ENCODE measurements at places on chromosomes 12 and 14.

- no peak for DNase-seq
Measured at GRCh38 chr12:65090461-65090860, 30.6 kb downstream of the WIF1 start.

DNA sequence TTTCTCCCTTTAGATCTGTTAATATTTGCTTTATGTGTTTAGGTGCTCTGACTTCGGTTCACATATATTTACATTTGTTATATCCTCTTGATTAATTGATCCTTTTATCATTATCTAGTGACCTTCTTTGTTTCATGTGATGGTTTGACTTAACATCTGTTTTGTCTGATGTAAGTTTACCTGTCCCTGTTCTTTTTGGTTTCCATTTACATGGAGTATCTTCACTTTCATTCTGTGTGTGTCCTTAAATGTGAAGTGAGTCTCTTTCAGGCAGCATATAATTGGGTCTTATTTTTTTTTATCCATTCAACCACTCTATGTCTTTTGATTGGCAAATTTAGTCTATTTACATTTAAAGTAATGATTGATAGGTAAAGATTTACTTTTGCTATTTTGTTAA, 24.2 kb downstream of the TRMT5 start:
- no peak for DNase-seq

- DNase-seq, result no peak
Measured at GRCh38 chr14:83533734-83534133, 1996.2 kb upstream of the FLRT2 start.

GRCh38 chr14:94056579-94057308, 24.3 kb downstream of the DDX24 start:
- no peak for DNase-seq

DNA sequence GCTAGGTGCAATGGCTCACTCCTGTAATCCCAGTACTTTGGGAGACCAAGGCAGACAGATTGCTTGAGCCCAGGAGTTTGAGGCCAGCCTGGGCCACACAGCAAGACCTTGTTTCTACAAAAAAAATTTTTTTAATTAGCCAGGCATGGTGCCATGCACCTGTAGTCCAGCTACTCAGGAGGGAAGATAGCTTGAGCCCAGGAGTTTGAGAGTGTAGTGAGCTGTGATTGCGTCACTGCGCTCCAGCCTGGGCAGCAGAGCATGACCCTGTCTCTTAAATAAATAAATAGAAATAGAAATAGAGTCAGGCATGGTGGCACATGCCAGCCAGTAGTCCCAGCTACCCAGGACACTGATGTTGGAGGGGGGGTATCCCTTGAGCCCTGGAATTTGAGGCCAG, 36.7 kb upstream of the CLIP1 start:
- DNase-seq, result no peak

DNA sequence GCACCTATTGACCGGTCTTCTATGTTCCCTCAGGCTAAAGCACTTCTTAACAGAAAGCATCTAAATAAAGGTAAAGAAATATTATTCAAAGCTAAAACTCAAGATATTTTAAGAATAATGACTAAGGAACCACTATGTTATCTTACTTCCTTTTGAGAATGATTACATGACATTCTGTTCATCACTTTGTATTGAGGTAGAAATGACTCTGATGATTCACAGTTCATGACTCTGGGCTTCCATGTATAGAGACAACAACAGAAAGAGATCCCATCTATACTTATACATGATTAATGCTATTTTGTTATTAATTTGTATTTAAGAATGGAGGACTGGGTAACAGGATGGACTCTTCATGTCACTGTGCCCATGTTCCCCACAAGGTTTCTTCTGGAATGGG, 218.3 kb upstream of the OR4E1 start:
- no peak for DNase-seq

- DNase-seq, result peak; percentile 12
Measured at GRCh38 chr12:122584177-122584863, 57.3 kb downstream of the KNTC1 start.

DNA sequence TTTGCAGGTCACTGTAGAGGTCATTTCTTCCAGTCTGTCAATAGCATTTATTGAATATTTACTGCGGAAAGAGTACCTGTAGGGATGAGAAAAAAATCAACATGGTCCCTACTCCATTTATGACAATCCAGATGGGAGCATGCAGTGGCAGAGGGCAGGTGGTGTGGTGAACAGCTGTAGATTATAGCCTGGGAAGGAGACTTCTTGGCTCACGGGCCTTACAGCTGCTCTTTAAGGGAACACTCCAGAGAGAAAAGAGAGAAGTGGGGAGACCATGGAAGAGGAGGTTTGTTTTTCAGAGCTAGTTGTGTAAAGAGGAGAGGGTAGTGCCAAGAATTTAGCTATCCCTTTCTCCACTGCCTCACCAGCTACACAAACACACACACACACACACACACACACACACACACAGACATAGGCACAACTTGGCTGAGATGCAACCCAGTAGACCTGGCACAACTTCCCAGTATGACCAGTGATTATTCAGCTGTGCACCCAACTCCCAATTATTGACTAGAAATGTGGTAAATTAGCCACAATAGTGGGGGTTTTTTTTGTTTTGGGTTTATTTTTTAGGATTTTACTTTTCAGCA, 41.0 kb downstream of the GPHB5 start:
- DNase-seq, result no peak

DNA sequence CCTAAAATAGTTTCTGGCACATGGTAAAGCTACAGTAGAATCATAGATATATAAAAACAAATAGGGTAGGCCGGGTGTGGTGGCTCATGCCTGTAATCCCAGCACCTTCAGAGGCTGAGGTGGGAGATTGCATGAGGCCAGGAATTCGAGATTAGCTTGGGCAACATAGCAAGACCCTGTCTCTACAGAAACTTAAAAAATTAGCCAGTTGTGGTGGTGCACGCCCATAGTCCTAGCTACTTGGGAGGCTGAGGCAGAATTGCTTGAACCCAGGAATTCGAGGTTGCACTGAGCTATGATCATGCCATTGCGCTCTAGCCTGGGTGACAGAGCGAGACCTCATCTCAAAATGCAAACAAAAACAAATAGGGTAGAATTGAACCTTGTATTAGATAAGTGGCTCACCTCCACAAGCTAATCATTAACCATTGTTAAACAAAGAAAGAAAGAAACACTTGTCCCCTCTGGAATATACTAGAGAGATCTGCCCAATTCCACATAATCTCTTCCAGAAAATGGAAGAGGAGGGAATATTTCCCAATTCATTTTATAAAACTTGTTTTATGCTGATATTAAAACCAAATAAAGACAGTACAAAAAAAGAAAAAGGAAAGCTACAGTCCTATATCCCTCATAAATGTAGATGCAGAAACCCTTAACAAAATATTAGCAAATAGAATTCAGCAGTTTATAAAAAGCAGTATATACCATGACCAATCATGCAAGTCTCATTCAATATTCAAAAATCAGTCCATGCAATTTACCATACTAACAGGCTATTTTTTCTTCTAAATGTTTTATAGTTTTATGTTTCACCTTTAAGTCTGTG, 22.7 kb upstream of the DHRS2 start:
- DNase-seq, result no peak

- no peak for DNase-seq
Measured at GRCh38 chr12:93530358-93530757, 42.1 kb upstream of the SOCS2 start.

GRCh38 chr12:15735837-15736615, 53.2 kb downstream of the EPS8 start:
- no peak for DNase-seq

DNA sequence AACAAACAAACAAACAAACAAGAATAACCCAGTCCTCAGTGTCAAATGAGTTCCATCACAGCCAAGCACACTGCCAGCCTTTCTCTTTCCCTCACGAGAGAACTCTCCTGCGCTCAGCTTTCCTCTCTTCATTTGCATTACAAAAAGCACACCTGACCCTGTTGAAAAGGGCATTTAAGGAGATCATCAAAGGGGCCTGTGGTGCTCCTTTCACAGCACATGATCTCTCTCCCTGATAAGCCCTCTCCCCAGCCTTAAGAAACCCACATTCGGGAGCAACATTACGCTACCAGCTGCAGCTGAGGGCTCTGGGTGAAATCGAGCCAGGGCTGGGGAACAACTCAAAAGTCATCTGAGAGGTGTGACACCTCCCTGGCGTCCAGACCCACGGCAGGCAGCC, 165.6 kb upstream of the TMCC3 start:
- DNase-seq, result no peak

- DNase-seq, result peak; percentile 5
Measured at GRCh38 chr12:40032433-40033241, 73.2 kb downstream of the SLC2A13 start.

- DNase-seq, result peak; percentile 92
Measured at GRCh38 chr12:66144791-66145754, 14.5 kb upstream of the LLPH start.

DNA sequence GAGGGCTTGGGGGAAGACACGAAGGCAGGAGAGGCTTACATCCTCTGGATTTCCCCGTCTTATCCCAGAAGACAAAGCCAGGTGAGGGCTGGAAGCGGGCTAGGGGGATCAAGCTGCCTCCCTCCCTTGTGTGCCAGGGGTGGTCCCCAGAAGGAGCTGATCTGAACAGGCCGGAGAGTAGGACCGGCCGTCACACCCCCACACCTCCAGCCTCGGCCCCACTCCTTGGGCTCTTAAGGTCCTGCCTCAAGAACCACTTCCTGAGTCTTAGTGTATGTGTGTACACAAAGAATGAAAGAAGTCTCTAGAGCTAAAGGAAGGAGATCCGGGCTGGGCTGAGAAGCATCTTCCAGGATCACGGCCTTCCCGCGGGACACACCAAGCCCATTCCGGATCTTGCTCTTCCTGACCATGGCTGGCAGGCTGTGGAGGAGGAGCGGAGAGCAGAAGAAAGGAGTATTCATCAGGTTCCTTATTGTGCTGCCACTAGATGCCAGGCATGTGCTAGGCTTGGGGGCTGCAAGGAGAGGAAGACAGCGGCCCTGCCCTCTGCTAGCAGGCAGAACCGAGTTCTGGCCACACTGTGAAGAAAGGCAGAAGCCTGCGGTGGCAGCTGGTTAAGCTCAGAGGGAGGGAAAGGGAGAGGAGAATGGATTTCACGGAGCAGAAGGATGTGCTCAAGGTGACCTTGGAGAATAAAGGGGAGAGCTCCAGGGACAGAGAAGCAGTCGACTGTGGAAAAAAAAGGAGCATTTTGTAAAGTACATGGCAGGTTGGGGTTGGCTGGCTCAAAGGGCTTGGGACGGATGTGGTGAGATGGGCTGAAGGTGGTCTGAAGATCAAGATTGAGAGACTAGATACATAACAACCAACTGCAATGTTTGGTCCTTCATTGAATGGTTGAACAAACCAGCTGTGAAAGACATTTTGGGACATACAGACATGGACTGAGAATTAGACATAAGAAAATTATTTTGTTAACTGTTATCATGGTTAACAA, 1.3 kb upstream of the CD63 start:
- peak; percentile 68 for DNase-seq

- no peak for DNase-seq
Measured at GRCh38 chr14:32121948-32122347, 44.8 kb downstream of the ARHGAP5 start.

DNA sequence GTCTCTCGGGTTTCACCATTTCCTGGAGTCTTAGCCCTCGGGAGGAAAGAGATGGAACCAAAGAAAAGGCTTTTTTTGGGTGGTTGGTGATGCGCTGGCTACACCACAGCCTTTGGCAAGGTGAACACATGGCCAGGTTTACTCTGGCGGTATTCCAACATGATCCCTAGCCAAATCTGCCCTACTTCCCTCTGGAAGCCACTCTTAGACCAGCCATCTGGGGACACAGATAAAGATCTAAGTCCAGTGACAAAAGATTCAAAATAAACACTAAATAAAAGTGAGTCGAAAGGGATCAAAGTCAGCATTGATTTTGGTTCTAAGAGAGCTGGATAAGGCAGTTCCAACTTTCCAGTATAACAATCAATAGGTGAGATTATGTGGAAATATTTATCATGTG, 694.5 kb downstream of the VRK1 start:
- DNase-seq, result no peak

GRCh38 chr12:112543751-112544150, 125.0 kb downstream of the PTPN11 start:
- no peak for DNase-seq

DNA sequence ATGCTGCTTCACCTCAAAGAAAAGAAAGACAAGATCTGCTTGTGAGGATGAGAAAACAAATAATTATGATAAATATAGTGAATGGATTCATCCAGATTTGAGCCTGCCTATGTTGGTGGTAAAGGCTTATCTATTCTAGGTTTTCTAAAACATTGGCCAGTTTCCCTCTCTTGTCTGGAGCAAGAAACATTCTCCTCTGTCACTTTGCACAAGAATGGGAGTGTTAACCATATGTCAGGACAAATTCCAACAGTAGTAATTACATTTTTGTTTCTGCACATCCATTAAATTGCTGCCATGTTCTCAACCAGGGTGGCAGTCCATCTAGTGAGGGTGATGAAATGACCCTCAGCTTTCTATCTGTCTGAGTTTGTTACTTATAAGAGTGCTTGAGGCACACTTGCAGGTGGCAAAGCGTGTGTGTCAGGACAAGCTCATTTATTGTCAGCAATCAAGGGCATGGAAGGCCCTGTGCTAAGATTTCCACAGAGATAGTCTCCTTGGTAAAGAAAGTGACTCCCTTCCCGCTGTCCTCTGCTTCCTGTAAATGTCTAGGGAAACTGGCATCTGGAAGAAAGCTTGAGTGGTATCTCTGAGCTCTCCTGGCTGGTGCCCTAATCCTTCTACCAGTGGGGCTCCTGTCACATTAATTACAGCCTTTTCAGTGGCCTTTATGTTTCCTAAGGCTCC, 502.1 kb upstream of the FLRT2 start:
- no peak for DNase-seq

GRCh38 chr12:46384451-46385309, 12.1 kb upstream of the SLC38A2 start:
- DNase-seq, result peak; percentile 62

DNA sequence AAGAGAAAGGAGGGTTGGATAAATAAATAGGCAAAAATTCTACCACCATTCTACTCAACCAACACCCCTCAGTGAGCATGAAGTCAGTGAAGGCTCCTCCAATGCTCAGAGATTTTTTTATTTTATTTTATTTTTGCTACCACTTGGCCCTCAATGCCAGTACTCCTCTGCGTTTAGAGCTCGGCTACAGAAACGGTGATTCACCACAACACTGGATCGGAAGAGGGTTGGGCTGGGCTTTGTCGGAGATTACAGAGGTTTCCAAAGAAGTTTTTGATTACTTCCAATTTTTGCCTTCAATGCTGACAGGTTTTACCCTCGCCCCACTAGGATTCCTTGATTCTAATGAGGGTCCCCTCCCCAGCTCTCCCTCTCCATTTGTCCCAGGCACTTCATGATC, 1027.2 kb upstream of the TMEM132C start:
- no peak for DNase-seq

GRCh38 chr12:105072888-105073488, 11.3 kb downstream of the ALDH1L2 start:
- no peak for DNase-seq

DNA sequence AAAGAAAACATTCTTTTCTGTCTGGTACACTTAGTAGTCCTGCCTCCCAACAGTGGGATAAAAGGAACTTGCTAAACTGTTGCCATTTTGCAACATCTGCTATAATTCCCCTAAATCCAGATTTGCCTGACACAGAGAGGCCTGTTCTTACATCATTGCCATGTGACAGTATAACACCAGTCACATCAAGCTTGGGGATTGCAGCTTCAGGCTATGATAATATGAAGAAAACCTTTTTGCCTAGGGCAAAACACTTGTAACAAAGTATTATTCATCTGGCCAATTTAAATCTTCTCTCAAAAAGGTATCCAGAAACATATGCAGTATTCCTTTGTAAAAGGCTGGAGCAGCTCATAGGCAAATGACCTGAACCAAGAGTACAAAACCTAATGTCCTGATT, 80.9 kb upstream of the OTX2 start:
- DNase-seq, result no peak

GRCh38 chr12:103197725-103198388, 240.4 kb downstream of the ASCL1 start:
- DNase-seq, result no peak

Data from amniotic epithelial cell (primary cell).